ENCODE measurements at places on chromosomes 1 and 21.

DNA sequence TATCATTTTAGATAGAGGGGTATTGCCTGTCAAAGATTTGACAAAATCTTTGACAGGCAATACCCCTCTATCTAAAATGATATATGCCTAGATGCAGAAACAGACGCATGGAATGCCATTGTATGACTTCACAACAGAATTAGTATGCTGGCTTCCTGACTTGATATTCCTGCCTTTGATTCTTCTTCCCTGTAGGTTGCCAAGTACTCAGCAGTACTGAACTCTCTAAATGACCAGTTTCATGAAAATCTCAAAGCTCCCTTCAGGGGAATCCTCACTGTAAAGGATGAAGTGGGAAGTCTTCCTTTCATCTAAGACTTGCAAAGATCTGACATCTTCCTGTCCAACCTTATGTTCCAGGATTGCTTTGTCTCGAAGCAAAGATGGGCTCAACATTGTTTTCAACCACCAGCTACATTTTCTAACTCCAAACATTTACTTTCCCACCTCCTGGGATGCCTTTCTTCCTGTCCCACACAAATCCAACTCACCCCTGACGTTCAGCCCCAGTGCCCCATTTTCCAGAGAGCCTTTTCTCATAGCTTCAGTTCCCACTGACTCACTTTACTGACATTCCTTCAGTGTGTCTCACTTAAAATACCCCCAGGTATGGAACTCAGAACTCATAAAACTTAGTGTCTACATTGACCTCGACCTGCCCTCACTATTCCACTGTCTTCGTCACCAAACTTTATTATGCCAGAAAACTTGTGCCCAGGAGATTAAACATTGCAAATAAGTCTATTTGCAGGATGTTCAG lies 67.3 kb upstream of the KCNJ6 start:
- DNase-seq = no peak

DNA sequence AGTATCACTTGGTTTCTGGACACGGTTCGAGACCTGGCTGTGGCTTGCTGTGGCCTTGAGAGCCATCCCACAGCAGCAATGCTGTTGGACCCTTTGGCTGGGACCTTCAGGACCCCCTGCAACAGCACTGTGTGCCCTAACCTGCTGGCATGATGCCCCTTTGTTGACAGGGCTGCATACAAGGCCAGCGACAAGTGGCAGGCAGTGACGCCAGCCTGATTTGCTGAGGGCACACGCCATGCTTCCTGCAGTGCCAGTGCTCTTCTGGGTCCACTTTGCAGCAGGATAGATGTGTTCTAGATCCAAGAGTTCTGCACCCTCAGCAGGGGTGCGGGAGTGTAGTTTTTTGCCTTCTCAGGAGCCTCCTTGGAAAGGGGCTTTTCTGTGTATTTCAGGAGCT lies 32.8 kb downstream of the COQ8A start:
- DNase-seq = no peak

- no peak for DNase-seq
Measured at GRCh38 chr1:76871355-76871974, 4.2 kb downstream of the ST6GALNAC5 start.

- no peak for DNase-seq
Measured at GRCh38 chr1:191620883-191621282, 537.4 kb upstream of the RGS18 start.

GRCh38 chr1:178155481-178156255 lies 61.8 kb downstream of the RASAL2 start:
- DNase-seq = no peak

- no peak for DNase-seq
Measured at GRCh38 chr1:103230061-103230460, 121.7 kb upstream of the COL11A1 start.

DNA sequence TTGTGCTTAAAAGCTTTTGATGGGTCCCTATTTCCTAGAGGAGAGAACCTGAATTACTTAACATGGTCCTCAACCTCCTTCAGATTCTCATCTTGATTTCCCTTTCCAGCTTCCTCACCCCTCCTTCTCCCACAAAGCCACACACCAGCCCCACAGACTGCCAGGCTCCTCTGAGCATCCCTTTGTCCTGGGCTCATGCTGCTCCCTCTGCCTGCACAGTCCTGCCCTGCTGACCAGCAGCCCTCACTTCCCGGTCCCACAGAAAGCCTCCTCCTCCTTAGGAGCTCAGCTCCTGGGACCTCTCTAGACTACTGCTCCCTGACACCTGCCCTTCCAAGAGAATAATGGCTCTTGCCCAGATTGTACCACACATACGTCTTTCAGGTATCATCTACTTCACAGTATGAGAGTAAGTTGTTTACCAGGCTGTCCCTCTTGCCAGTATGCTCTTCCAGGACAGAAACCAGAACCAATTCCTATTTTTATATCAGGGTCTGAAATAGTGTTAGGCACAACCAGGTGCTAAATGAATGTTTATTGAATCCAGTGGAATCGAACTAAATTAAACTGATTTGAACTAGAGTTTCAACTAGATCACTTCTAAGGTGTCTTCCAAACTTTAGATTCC lies 373.4 kb downstream of the LMX1A start:
- no peak for DNase-seq

DNA sequence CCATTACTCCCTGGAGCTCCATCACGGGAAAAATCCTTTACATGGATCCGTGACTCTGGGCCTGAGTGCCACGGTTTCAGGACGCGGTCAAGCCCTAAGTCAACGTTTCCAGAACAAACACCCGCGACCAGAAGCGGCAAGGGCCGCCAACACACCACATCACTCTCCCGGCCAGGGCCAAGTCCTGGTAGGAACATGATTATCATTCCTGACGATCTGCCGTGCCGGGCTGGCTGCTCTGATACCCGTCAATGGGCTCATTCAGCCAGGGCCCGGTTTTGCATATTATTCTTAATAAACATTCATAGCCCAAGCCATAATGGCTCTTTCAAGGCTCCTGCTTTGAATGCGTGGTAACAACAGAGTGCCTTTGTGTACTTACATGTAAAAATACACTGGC lies 44.6 kb upstream of the SIM2 start:
- DNase-seq = no peak

- DNase-seq = no peak
Measured at GRCh38 chr1:214791961-214792360, 189.0 kb downstream of the CENPF start.

DNA sequence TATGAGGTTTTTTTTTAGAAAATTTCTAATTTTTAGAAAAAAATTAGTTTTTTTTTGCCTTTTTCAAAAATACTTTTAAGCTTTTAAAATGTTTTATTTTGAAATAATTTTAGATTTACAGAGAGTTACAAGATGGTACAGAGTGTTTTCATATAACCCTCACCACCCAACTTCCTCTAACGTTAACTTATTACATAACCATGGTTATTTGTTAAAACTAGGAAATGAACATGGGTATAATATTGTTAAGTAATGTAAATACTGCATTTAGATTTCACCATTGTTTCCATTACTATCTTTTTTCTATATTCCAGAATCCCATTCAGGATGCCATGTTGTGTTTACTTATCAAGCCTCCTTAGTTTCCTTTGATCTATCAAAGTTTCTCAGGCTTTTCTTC lies 45.2 kb upstream of the ST6GALNAC3 start:
- DNase-seq = no peak

GRCh38 chr1:220873868-220874655 lies 5.2 kb upstream of the HLX start:
- DNase-seq = no peak

DNA sequence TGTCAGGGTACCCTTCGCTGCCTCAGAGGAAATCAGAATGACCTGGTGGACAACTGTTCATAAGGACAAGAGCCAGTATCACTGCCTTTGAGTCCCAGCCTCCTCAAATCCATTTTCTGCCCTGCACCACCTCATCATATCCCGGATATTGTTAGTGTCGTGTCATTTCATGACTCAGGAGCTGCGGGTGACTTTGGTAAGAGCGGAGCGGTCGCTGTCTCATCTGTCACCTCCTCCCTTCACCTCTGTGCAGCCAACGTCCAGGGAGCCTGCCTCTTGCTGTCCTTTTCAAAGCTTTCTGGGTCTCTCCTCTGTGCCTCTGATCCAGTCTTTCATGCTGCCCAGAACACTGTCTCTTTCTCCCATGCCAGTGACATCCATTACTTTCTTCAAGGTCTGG lies 7.0 kb upstream of the C1orf198 start:
- no peak for DNase-seq

GRCh38 chr1:21914880-21915640 lies 22.1 kb downstream of the HSPG2 start:
- no peak for DNase-seq

- DNase-seq = no peak
Measured at GRCh38 chr1:181259026-181259745, 170.7 kb downstream of the IER5 start.

DNA sequence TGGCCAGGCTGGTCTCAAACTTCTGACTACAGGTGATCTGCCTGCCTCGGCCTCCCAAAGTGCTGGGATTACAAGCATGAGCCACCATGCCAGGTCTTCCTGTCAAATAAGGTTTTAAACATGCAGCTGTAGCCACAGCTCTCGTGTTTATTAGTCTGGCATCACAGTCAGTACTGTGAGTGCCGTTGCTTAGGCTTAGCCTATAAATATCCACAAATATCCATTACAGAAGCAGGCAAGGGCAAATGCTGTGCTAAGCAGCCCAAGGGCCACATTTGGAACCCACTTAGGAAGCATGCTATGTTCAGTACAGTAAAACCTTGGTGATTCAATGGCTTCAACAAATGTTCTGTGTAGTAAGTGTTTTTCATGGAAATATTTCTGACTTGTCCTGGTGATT lies 75.9 kb downstream of the KIF1B start:
- DNase-seq = no peak

- no peak for DNase-seq
Measured at GRCh38 chr1:243705585-243705984, 144.5 kb downstream of the AKT3 start.

DNA sequence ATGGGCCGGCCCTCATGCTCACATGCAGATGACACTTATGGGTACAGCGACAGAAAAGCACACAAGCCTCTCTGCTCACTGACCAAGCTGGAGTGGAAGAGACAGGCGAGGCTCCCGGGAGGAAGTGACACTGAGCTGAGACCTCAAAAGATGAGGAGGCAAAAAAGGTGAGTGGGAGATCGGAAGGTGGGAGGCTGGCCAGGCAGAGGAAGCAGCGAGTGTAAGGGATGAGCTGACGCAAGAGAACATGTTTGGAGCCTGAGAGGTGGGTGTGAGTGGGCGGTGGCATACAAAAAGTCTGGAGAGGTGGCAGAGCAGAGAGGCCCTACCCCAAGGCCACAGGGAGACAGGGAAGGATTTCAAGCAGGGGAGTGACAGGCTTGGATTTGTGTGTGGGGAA lies 18.2 kb upstream of the CDCP2 start:
- DNase-seq = no peak

DNA sequence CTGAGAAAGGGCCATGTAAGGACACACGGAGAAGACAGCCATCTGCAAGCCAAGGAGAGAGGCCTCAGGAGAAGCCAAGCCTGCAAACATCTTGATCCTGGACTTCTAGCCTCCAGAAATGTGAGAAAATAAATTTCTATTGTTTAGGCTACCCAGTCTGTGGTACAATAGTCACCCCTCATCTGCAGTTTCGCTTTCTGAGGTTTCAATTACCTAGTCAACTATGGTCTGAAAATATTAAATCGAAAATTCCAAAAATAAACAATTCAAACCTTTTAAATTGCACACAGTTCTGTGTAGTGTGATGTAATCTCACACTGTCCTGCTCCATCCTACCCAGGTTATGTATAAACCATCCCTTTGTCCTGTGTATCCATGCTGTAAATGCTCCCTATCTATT lies 52.6 kb downstream of the ZNF644 start:
- no peak for DNase-seq

DNA sequence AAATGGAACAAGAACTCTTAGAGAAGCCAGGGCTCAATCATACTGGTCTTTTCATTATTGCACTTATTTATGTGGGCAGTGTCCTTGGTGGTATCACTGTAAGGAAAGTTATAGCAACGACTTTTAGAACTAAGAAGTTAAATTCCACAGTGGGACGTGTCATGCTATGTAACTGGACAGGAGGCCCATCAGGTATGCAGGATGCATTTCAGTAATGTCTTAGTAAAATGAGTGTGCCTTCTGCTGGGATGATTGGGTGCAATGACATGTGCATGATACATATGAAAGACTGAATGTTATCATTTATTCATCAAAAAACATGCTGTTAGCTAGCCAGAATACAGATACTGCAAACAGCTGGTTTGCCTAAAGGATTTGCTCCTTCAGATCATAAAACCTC lies 6.9 kb upstream of the ATP1B1 start:
- no peak for DNase-seq

DNA sequence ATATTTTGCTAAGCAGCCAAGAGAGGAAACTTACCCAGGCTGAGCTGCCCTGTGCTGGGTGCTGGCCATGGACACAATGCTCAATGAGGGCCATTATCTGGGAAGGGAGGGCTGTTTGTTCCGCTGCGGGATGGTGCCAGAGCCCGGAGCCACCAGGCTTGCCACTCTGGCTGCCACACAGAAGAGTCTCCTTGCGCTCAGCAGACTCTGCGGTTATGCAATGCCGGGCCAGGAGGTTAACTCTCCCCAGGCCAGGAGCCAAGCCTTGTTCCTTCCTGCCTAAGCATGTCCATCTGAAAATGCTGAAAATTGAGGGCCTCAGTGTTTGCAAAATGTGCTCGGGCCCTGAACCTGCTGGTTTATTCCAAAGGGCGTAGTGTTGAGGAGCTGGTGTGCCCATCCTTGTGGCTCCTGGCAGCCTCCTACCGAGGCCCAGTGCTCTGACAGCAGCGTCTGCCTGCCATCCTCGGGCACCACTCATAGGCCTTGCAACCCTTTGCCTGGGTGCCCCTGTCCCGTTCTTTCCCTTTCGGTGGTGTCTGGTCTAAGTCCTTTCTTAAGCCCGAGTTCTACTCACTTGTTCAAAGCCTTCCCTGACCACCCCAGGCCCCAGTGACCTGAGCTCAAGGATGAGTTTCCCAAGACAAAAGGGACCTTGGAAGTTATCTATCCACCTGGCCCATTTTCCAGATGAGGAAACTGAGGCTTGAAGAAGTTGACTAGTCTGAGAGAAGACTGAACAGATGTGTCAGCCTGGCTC lies 133.8 kb upstream of the EDN2 start:
- DNase-seq = no peak

DNA sequence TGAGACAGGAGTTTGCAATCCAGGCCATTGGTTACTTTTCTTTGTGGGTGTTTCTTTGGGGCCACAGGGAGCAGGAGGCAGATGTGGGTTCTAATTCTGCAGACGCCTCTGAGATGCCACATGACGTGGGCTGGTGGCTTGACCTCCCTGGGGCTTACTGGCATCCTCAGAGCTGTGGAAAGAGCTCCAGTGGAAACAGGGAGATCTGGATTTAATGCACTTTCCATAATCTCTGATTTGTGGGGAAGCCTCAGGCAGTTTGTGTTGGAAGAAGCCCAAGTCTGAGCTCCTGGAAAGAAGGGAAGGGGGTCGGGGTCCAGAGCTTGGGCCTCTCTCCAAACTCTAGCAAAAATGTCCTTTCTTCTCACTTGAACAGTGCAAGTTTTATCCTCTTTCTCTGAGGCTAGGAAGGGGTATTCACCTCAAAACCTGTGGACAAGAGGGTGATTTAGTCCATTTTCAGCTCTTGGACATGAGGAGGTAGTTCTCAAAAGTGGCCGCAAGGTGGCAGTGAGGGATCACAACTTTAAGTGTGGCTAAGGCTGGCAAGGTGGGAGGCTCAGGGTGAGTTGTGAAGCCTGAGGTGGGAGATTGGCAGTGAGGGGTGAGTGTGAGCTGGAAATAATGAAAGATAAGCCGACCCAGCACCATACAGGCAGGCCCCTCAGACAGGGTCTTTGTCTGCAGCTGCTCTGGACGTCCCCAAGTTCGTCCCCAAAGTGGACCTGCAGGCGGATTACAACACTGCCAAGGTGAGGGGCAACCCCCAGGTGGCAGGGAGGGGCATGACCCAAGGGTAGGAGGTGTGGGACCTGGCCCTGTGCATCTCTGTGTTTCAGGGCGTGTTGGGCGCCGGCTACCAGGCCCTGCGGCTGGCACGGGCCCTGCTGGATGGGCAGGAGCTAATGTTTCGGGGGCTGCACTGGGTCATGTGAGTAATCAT lies 9.2 kb downstream of the IKBKE start:
- peak; percentile 49 for DNase-seq
